Hippocampal formation (tissue), 2 donors: ENCODE measurements at places on chromosomes 1 and 21.

GRCh38 chr21:28253338-28253737 lies 739.3 kb downstream of the LTN1 start:
- no peak for DNase-seq

DNA sequence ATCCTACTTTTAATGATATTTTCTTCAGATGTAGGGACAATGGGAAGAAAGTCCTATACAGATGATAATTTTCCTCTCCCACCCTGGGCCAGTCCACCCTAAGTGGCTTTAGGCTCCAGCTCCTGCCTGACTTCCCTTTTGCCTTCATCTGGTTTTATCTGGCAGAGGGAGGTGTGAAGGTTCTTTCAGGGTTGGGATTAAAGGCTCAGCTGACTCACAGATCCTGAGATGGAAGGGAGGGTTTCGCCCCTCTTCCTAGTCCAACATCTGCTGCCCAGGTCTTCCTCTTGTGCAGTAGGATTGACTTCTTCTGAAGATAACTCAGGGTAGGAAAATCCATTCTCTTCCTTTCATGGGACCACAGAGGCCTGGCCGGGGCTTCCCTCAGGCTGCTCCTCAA lies 362.4 kb upstream of the KAZN start:
- no peak for DNase-seq

GRCh38 chr1:103517380-103518047 lies 8.0 kb upstream of the RNPC3 start:
- no peak for DNase-seq

- DNase-seq = no peak
These were observed 576.6 kb downstream of the NPHP4 start for GRCh38 chr1:5415606-5416005.

DNA sequence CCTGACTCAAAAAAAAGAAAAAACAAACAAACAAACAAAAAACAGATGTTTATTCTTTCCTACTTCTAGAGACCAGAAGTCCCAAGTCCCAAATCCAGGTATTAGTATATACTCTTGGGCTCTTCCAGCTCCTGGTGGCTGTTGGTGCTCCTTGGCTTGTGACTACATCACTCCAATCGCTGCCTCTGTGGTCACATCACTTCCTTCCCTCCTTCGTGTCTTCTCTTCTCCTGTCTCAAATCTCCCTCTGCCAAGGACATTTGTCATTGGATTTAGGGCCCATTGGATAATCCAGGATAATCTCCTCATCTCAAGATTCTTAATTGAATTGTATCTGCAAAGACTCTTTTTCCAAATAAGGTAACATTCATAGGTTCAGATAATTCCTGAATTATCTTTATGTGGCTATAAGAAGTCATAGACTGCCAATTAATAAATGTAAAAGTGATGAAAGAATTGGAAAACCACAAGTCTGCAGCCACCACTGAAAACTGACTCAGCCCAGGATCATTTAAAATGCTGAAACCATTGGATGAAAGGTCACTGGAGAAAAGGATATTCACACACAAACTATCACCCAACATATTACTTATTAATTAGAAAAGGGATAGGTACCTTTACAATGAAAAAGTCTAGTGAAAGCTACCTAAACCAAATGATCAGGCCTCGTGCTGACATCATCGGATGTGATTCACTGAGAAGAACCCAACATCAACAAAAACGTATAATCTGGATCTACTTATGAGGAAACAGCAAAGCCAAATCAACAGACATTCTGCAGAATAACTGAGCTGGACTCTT lies 67.1 kb downstream of the ZNF281 start:
- no peak for DNase-seq

GRCh38 chr1:156725683-156726280 lies 2.5 kb upstream of the METTL25B start:
- DNase-seq = peak; percentile 77

GRCh38 chr1:185139246-185139645 lies 17.5 kb downstream of the TRMT1L start:
- DNase-seq = no peak

GRCh38 chr21:45533361-45533845 lies 8.8 kb downstream of the SLC19A1 start:
- no peak for DNase-seq

DNA sequence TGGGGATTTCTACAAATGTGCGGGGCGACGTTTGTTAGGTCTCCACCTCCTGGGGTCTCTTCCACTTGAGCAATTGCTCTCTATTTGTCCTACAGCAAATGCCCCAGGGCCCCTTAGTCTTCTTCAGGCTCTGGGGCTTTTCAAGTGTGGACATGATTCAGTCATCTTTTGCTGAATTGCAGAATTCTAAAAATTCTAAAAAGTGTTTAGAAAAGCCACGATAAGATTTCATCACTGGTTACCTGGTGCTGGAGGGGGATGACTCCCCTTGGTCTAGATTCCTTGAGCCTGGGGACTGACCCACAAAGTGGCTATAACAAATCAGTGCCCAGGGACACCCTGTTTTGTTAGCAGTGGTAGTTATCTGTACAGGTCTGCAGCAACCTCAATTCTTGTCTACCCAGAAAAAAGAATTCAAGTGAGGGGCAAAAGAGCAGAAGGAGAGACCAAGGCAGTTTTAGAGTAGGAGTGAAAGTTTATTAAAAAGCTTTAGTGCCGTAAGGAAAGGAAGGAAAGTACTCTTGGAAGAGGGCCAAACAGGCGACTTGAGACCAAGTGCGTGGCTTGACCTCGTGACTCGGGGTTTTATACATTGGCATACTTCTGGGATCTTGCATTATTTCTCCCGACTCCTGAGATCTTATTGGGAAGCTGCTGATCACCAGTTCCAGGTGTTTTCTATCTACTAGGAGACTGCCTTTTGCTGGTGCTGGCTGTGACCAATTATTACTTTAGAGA lies 25.2 kb downstream of the PROK1 start:
- no peak for DNase-seq

- DNase-seq = no peak
These were observed 59.3 kb upstream of the ID3 start for GRCh38 chr1:23618586-23619083.

DNA sequence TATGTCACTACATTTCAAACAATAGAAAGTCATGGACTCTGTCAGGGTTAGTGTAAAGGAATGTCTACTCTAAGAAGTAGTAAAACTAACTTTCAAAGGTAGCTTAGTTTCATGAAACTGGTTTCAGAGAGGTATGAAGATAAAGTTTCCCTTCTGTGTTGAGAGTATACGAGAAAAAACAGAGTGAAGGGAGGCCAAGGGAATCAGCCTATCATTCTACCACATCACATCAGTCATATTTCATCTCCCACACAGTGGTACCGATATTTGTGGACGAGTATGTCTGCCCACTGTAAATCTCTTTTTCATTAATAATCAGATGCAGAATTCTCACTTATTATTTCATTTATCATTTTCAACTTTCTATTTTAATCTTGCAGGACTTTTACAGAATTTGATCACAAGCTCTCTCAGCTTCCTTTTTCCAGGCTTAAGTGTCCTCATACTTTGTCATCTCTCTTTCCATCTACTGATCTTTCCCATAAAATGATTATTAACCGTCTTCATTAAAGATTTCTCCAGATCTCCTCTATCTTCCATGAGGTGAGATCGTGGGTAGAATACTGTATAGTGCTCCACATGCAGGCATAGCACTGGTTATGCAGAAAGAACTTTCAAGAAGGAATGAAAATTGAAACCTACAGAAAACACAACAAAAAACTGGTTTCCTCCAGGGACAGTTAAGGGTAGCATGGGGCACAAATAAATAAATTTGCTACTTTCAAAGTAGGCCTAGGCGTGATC lies 11.5 kb upstream of the IFI16 start:
- no peak for DNase-seq

- no peak for DNase-seq
These were observed 69.8 kb upstream of the RUNX3 start for GRCh38 chr1:24999906-25000305.

- DNase-seq = no peak
These were observed 5.1 kb upstream of the GNG12 start for GRCh38 chr1:67838180-67838910.

- DNase-seq = no peak
These were observed 32.7 kb downstream of the HSD17B7 start for GRCh38 chr1:162823231-162823630.

DNA sequence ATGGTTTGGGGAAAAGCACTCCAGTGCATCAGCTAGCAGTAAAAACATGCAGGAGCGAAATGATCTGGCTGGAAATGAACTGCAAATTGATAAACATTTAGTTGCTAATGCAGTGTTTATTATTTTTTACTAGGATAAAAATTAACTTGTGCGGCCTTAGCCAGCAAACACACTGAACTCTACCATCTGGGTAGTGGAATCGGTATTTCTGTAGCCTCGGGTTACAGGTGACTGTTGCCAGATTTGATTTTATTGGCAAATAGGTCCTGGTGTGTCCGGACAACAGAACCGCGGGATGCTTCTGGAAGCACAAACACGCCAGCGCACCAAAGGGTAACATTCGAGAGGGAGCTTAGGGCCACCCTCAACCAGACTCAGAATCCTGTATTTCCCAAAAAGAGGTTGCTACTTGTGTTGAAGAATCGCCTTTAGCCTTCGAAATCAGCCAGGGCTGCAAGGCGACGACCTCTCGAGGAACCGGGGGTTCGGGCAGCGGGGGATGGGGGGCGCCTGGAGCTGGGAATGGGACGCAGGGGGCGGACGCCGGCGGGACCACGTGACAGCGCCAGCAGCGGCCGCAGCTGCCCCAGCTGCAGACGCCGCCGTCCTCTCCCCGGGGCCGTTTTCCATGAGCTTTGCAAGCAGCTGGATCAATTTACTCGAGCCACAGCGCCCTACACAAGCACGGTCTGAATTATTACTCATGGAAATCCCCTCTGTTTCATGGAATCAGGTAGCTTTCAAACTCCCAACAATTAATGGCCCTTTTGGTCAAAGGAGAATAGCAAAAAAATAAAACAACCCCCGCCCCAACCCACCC lies 158.8 kb downstream of the TOMM20 start:
- DNase-seq = peak; percentile 62

GRCh38 chr21:35257413-35257812 lies 208.3 kb upstream of the RUNX1 start:
- DNase-seq = peak; percentile 28

DNA sequence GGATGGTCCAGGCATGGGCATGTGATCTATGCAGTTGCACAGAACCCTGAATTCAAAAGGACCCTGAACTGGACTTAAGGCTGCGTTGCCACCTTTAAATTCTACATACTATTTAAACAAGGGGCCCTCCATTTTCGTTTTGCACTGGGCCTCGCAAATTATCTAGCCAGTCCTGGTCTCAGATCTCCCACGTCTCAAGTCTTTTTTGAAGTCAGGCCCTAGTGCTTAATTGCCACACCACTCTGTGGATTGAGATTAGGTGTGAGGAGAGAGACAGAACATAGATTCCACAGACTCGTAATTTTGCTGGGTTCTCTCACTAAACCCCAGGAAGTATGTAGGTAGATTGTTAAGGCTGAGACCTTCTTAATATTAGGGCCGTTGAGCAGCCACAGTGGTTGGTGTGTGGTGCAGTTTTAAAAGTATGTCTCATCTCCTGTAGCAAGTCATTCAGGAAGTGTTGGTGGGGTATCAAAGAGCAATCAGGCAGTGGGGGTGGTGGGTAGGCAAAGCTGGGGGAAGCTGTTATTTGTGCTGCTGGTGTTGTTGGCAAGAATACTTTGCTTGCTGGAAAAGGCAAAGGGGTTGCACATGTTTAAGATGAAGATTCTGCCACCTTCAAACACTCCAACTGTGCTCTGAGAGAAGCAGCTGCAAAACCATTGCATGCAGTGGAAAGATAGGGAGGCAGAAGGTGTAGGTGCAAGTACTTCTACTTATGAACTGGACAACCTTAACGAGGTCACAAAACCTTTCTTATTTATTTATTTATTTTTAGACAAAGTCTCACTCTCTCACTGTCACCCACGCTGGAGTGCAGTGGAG lies 11.2 kb downstream of the CD84 start:
- DNase-seq = no peak

GRCh38 chr1:159071970-159072582 lies 4.5 kb downstream of the AIM2 start:
- DNase-seq = no peak

- DNase-seq = peak; percentile 8
These were observed 619.0 kb downstream of the AJAP1 start for GRCh38 chr1:5273280-5274003.
